ENCODE measurements at places on chromosomes 4 and X. TPM values are rescaled to one million over a fixed set of nuclear protein-coding genes. Genes with fewer than 3 reads are reported as not detected.

DNA sequence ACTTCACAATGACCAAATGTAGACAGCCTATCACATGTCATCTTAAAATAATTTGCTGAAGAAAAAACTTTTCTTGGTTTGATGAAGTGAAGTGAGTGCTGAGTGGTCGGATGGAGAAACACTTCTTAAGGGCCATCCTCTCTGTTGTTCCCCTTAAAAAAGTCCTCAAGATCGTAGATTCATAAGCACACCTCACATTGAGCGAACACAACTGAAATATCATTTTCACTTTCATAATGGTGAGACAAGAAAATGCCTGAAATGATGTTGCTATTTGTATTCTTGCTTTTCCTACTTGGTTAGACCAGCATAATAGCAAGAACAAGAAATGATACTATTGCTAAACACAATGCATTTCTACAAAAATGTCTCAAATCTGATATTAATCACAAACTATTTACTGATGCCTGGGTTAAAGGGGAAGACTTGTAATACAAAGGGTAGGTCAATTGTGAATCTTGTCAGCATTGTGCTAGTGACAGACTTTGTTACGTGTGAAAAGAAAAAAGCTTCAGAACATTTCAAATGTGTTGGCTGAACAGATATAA lies 305.6 kb upstream of the NR3C2 start:
- peaks cover 7% of the 10 kb centered on the region for H3K4me1 ChIP-seq
- H3K4me3 ChIP-seq = no peak overlapping the region
- H3K27me3 ChIP-seq = no peaks in the 10 kb centered on the region
- no peak for DNase-seq
- H3K36me3 ChIP-seq = no peaks in the 10 kb centered on the region
- no peak overlapping the region for H3K27ac ChIP-seq

GRCh38 chr4:126451237-126451873 lies 1136.6 kb downstream of the FAT4 start:
- peaks cover 16% of the 10 kb centered on the region for H3K4me1 ChIP-seq
- no peak overlapping the region for H3K4me3 ChIP-seq
- H3K27ac ChIP-seq = no peak overlapping the region
- DNase-seq = no peak
- H3K27me3 ChIP-seq = no peaks in the 10 kb centered on the region
- no peaks in the 10 kb centered on the region for H3K36me3 ChIP-seq

DNA sequence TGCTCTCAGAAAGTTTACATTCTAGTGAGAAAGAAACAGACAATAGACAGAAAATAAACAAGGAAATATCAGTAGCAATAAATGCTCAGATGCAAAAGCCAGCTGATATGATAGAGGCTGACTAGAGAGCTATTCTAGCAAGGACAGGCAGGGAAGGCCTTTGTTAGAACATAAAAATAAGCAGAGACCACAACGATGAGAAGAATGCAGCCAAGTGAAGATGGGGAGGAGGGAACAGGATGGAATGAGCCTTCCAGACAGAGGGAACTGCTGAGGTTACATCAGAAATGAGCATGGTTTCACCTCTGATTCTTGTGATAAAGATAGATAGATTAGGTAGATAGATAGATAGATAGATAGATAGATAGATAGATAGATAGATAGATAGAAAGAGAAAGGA lies 7.6 kb upstream of the SOWAHB start:
- peaks cover 6% of the 10 kb centered on the region for H3K36me3 ChIP-seq
- H3K4me1 ChIP-seq = no peaks in the 10 kb centered on the region
- no peaks in the 10 kb centered on the region for H3K27me3 ChIP-seq
- no peak overlapping the region for H3K27ac ChIP-seq
- H3K4me3 ChIP-seq = no peak overlapping the region

- H3K27ac ChIP-seq = no peak overlapping the region
- DNase-seq = no peak
- no peaks in the 10 kb centered on the region for H3K27me3 ChIP-seq
- peaks cover 15% of the 10 kb centered on the region for H3K4me1 ChIP-seq
Observed at GRCh38 chrX:19750028-19750782, 137.2 kb downstream of the SH3KBP1 start.

GRCh38 chrX:119411959-119412358 lies 12.8 kb downstream of the SLC25A43 start:
- H3K27ac ChIP-seq = no peak overlapping the region
- no peak overlapping the region for H3K4me3 ChIP-seq
- peaks cover 15% of the 10 kb centered on the region for H3K36me3 ChIP-seq
- no peaks in the 10 kb centered on the region for H3K27me3 ChIP-seq
- DNase-seq = no peak

GRCh38 chr4:30924495-30924894 lies 204.3 kb downstream of the PCDH7 start:
- H3K36me3 ChIP-seq = peaks cover 9% of the 10 kb centered on the region
- H3K4me3 ChIP-seq = no peak overlapping the region
- no peaks in the 10 kb centered on the region for H3K27me3 ChIP-seq
- H3K27ac ChIP-seq = no peak overlapping the region
- H3K4me1 ChIP-seq = peaks cover 4% of the 10 kb centered on the region

The STS gene
- 4.5 TPM for total RNA-seq

The TCEAL3 gene
- total RNA-seq = 11.9 TPM

The ZCCHC18 gene
- 4.7 TPM for total RNA-seq

Data from mesothelial cell of epicardium (in vitro differentiated cells).